ENCODE measurements at places on chromosomes 11 and 22.

DNA sequence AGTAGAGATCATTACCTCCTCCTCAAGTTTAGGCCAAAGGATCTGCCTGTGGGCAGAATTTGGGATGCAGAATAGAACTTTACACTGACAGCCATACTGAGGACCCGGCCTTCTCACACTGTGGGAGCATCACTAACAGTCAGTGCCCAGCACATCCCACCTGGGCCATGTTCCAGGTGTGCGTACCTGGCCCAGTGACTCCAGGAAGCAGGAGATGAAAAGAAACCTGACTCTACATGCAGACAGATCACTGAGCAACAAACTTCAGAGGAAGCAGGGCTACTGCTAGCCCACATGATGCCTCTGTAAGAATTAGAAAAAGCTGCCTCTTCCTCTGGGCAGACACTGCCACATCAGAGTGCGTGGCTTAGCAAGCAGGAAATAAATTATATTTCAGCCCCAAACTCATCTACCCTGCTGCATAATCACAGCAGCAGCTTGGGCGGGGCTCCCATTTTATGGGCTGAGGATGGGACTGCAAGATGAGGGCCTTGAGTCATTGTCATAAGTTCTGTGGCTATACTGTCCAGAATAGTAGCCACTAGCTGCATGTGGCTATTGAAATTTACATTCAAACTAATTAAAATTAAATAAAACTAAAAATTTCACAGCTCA, 6.0 kb upstream of the LMO2 start:
- no peak for DNase-seq

GRCh38 chr22:38858492-38858891, 13.5 kb downstream of the CBX6 start:
- DNase-seq = no peak

GRCh38 chr11:65973439-65974110, 12.0 kb downstream of the SART1 start:
- no peak for DNase-seq

DNA sequence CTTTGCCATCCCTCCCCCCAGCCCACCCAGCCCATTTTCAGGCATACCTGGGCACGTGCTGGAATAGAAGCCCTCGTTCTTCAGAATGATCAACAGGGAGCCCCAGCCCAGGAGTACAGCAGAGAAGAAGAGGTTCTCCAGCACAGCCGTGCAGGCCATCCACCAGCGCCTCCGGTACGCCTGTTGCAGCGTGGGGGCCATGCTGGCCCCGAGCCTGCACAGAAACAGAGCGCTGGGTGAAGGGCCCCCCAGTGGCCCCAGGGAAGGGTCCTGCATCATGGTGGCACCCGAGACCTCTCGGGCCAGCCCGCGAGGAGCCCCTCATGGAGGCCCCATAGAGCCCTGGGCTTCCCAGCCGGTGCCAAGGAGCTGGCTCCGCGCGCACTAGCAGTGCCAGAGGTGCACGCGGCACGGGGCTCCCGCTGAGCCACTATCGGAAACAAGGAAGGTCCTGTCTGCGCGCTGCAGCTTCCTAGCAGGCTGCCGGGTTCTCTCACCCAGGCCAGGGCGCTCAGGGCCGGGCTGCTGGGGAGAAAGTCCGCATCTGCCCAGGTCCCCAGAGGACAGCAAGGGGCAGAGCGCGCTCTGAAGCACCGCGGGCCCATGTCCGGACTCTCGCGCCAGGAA, 1.5 kb downstream of the SLC43A1 start:
- no peak for DNase-seq

GRCh38 chr11:15660496-15660895, 545.8 kb downstream of the INSC start:
- no peak for DNase-seq

DNA sequence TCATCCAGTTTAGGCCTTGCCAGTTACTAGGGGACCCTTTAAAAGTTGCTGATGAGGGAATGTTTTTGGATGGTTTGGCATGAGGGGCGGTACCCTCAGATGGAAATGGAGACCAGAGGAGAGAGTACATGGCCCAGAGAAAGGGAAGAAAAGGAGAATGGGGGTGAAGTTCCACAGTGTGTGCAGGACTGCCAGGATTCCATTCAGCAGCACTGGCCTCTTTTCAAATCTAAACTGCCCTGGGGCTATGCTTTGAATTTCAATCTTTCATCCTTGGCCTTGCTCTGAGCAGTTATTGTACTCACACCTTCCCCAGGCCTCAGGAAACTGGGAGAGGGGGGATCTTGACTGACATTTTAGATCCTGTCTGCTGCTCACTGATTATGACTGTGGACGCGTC, 3.0 kb downstream of the SLC3A2 start:
- no peak for DNase-seq

DNA sequence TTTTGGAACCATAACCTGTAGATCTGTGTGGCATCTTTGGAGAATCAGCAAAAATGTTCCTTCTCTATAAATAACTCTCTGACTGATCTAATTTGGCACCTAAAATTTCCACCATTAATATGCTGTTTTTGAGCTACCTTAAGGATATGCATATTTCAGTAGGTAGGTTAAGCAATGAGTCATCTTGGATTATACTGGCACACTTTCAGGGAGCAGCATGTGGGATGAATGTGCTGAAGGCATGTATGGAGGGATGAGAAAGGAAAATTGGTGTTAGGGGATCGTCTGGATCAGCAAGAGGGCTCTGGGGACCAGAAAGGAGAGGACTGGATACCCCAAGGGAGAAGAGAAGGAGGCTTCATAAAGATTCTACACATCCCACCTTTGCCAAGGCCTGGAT, 44.6 kb upstream of the ELF5 start:
- DNase-seq = no peak

DNA sequence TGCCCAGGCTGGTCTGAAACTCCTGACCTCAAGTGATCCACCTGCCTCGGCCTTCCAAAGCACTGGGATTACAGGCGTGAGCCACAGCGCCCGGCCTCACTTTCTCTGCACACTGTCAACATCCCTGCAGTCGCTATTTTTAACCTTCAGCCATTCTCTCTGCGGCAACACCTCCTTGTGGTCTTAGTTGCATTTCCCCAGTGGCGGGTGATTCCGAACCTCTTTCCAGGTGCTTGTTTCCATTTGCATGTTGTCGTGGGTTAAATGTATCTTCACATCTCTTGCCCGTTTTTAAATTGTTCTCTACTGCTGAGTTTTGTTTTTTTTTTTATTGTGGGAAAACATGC, 2.2 kb upstream of the SCT start:
- no peak for DNase-seq

DNA sequence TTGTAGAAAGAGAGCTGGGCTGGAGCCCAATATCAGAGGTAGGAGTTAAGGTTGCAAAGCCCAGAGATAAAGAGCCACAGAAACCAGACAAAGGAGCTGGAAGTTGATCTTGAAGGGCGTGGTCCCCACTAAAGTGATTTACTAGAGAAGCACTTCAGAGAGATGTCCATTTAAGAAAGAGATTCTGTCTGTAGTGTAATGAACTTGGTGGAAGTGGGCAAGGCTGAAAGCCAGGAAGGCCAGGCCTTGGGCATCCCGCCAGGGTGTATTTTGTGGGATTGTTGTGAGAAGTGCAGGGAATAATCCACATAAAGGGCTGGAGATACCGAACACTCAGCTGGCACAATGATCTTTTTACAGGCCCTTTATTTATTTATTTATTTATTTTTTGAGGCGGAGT, 1398.8 kb downstream of the TBC1D22A start:
- no peak for DNase-seq

- DNase-seq = no peak
These were observed 13.3 kb downstream of the ASCL2 start for GRCh38 chr11:2256951-2257700.

DNA sequence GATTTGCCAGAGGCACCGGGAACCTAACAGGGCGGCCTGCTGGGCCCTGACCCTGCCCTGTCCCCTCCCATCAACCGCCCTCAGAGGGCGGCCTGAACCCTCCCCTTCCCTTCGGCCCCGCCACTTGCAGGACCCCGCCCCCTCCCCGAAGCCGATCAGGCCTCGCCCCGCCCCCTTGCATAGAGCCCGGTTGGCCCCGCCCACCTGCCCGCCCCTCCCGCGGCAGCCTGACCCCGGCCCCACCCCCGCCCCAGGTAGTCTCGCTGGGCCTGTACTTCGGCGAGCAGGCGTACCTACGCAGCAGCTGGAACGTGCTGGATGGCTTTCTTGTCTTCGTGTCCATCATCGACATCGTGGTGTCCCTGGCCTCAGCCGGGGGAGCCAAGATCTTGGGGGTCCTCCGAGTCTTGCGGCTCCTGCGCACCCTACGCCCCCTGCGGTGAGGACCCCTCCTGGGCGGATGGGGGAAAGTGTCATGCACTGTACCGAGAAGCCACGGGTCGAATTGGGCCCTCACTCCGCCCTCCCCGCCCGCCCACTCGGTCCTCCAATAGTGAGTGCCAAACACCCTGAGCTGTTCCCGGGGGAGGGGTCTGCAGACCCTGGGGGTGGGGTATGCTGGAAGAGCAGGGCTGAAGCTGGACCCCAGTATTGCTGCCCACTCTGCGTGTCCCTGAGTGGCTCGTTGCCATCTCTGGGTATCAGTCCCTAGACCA, 94.1 kb downstream of the CACNA1I start:
- DNase-seq = no peak

- no peak for DNase-seq
These were observed 46.1 kb downstream of the RRAS2 start for GRCh38 chr11:14312736-14313438.

Measured in iPS DF 19.7 (cell line).